ENCODE measurements at places on chromosomes 7 and 10.

- no peak for DNase-seq
Observed at GRCh38 chr10:119546009-119546408, 3.5 kb upstream of the RGS10 start.

GRCh38 chr10:31694929-31695837, 233.4 kb downstream of the ARHGAP12 start:
- no peak for DNase-seq

- DNase-seq, result no peak
Observed at GRCh38 chr10:16780338-16780880, 36.8 kb downstream of the RSU1 start.

GRCh38 chr10:126691456-126691855, 21.0 kb upstream of the C10orf90 start:
- no peak for DNase-seq

DNA sequence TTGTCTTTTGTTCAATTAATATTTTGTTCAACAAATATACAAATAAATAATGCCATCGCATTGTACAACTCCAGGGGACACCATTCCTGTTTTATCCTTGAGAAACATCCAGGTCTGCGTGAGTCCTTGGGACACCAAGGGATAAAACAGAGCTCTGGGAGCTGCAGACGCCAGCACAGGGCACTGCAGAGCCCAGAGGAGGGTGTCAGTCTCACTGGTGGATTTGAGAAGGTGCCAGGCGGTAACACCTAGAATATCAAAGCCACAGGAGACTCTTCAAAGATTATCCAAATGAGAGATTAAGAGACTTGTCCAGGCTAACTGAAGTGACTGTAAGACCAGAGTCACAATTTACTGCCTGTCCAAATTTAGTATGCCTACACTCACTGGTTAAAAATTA, 55.3 kb downstream of the TEX36 start:
- no peak for DNase-seq

DNA sequence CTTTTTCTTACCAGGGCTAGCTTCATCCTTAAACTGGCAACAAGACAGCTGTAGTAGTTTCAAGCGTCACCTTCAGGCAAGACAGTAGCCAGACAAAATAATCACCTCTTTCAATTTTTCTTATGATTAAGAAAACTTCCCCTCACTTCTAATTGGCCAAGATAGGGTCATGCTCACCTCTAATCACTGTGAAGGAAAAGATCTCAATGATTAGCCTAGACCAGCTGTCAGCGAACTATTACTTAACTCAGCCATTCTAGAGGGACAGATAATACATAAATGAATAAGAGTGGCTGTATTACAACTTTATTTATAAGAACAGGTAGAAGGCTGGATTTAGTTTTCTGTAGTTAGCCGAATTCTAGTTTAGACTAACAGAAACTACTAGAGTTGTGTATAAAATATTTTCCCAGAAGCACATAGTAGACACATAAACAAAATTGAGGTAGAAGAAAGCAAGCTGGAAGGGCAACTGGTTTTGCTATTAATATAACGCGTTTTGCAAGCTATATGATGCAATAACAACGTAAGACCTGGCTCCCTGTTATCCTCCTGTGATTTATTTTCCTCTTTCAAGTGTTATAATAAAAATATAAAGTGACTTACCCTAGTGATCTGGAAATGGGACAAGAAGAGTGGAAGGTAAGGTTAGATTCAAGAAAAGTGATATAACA, 64.3 kb downstream of the ELAPOR2 start:
- no peak for DNase-seq

- DNase-seq, result no peak
Observed at GRCh38 chr7:3164380-3164792, 120.7 kb upstream of the CARD11 start.

GRCh38 chr7:101817471-101818286, at the start of gene CUX1:
Gene CUX1, plus strand, starts transcription at chr7:101817626. Its CDS starts 14 bp downstream, at chr7:101817640.
- peak; percentile 58 for DNase-seq

DNA sequence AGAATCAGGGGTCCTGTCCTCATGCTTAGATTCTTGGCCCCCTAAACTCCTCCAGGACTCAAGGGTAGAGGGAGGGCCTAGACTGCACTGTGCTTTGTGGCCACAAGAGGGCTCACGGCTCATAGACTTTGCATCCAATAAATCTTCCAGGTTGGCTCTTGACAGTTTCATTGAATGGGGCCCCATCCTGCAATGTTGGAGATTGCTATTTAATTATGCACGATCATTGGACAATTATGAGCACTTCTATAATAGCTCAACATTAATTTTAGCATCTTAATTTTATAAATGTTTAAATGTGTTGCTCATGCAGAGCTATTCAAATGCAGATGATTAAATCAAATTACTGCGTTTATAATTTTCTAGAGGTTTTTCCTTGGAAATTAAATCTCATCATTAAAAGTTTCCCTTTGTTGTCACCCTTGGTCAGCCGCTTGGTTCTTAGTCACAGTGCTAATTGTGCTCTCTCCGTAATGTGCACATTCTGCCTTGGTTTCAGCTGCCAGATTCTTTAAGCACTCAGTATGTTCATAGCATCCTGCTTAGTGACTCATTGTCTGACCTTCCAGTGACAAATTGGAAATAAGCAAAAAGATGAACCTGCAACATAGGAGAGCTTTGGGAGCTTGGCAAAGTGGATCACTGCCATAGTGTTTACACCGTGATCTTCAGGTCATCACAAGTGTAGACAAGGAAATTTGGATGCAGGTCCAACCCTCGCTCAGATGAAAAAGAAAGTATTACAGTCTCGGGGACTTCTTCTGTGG, 33.4 kb upstream of the PLPP4 start:
- DNase-seq, result peak; percentile 57
